CD4-positive, alpha-beta T cell treated with Interleukin-6 at 100 ng/mL for 8 hours (primary cell): ENCODE measurements at places on chromosomes 4 and X.

DNA sequence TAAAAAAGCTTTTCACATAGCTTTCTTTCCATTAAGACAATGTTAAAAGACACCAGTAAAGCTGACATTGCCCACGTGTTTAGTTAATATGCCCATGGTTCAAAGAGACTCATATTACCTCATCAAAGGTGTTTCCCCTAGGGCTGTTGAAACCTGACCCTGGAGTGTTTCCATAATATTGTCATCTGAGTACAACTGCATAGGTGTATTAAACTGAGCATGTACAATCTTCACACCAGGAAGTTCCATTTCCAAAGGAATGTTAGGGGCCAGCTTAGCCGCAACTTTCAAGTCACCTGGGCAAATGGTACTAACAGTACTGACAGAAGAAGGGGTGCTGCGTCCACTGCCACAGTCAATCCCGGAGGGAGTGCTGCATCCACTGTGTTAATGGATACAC is 27.1 kb downstream of the PDLIM3 start:
- no peak for DNase-seq

- no peak for DNase-seq
These were observed 566.1 kb upstream of the BOD1L1 start for GRCh38 chr4:14193601-14194000.

- DNase-seq = no peak
These were observed 2.9 kb downstream of the IL9R start for GRCh38 chrX:156000361-156000926.

- DNase-seq = no peak
These were observed 1382.9 kb downstream of the FAM133A start for GRCh38 chrX:95056901-95057300.
